LNCaP clone FGC (cell line): ENCODE measurements at places on chromosomes 4 and X.

- peak; percentile 25 for DNase-seq
Measured at GRCh38 chrX:129925305-129926092, 19.5 kb downstream of the UTP14A start.

- no peak for DNase-seq
Measured at GRCh38 chrX:31036895-31037294, 34.9 kb downstream of the FTHL17 start.

DNA sequence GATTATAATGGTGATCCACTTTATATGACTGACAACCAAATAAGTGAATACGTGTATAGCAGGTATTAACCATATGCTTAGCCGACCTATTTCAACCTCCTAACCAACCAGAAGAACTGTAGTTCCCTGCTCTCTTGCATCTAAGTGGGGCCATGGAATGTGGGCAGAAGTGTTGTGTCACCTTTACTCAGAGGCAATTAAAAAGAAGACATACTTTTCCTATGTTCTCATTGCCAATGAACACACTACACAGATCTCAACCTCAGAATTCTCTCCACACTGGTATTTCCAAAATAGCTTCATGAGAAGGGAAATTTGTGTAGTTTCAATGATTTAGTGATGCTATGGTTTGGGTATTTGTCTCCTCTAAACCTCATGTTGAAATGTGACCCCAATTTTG is 3.2 kb upstream of the NFKB1 start:
- DNase-seq = no peak

DNA sequence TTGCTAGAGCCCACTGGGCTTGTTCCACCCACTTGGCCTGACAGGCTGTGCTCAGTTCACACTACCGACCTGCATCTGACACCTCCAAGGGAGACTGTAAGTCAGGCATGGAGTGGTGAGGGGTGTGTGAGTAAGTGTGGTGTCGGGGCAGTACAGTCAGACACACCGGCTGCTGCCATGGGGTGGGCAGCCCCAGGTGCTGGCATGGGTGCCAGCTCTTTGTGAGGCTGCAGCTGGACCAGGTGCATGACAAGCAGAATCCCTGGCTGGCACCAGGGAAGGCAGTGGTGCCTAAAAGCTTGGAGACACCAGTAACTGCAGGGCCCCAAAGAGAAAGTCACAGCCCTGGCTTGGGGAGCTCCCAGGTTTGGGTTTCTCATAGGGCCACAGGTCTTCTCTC is 665.0 kb downstream of the SH3BGRL start:
- DNase-seq = no peak

DNA sequence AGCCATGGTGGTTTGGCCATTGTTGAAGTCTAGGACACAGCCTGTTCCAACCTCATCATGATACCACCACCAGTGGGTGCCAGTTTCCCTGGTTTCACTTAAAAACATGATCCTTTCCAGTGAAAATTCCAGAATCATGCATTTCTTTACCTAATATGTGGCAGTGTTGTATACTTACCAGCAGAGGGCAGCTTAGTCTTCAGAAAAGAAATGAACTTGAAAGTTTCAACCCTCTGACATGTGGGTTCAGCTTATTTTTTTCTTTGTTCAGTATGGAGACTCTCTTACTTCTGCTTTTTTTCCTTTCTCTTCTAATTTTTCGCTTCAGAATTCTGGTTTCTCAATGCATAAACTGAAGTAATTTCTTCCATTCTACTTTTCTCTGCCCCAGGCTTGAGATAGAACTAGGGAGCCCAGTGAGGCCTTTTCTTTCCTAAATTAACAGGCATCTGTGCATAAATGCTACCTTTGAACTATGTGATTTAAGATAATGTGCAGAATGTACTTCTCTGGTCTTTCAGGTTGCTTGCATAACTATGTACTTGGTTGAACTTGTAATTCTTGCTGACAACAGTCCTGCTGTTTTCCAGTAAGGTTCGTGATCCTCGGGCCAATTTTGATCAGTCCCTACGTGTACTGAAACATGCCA is 10.7 kb downstream of the LIAS start:
- DNase-seq = peak; percentile 69

DNA sequence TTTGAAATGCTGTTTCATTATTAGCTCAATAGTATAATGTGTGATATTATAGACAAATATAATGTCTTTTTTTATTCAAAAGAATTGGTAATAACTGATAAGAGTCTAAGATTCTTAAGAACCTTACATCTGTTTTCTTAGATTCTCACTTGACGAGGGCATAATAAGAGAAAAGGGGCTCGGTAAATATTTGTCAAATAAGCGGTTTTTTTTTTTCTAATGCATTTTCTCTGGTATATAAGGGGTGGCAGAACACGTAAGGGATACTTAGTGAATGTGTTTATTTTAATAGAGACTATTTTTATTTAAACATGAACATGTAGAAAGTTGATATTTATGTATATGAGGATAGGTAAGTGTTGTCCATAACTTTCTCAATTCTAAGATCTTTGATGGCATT is 200.6 kb downstream of the RAPGEF2 start:
- DNase-seq = no peak

GRCh38 chr4:136691607-136692006 is 840.7 kb downstream of the PCDH18 start:
- no peak for DNase-seq

- no peak for DNase-seq
Measured at GRCh38 chrX:103614999-103615398, 7.2 kb downstream of the TCEAL3 start.

- DNase-seq = peak; percentile 76
Measured at GRCh38 chr4:167218022-167218608, 16.2 kb downstream of the SPOCK3 start.
